ENCODE measurements at places on chromosomes 7 and 10.

GRCh38 chr10:129417870-129418269 lies 49.2 kb upstream of the MGMT start:
- ATAC-seq = no peak

- peak; percentile 75 for ATAC-seq
Observed at GRCh38 chr10:77872151-77872946, 54.2 kb downstream of the DLG5 start.

DNA sequence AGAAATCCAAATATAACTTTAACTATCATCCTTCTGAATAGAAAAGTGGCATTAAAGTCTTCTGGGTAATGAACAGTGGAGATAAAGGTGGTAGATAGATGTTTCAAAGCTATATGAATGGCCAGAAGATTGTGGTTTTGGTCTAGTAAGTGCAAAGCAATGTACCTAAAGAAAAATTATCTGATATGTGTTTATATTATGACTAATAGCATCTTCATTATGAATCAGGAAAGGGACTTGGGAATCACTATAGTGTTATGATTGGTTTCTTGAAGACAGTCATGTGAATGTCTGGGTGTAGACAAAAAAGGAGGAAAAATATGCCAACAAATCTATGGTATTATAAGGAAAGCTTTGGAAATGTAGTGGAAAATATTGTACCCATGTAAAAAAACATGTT lies 3.0 kb downstream of the ZNF518A start:
- ATAC-seq = no peak

GRCh38 chr7:157625973-157626742 lies 289.4 kb downstream of the DNAJB6 start:
- ATAC-seq = no peak

DNA sequence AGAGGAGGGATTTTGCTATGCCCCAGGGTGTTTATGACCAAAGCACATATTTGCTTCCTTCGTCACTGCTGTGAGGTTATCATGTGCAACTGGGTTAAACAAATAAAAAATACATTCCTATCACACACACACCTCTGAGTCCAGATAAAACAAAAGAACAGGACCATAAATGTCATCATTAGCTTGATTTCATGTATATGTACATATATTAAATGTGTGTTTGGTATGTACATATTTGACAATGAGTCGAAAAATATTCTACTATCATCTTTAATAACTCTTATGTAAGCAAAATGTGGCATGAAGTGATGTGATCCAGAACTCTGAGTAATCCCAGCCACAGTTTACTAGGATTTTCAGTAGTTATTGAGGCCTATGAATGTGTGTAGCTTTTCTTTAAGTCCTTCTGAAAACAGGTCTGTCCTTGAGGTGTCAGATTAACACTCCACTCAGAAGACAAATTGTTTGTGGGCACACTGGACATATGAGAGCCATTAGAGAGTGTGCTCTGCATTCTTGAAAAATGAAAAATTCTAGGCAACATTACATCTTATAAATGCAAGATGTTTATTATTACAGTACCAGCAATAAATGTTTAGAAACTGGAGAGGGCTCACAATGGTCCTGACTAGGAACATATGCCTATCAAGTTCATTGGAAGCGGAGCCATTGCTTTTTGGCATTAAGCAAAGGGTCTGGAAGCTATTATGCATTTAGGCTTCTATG lies 335.1 kb upstream of the SEMA3A start:
- peak; percentile 66 for ATAC-seq

DNA sequence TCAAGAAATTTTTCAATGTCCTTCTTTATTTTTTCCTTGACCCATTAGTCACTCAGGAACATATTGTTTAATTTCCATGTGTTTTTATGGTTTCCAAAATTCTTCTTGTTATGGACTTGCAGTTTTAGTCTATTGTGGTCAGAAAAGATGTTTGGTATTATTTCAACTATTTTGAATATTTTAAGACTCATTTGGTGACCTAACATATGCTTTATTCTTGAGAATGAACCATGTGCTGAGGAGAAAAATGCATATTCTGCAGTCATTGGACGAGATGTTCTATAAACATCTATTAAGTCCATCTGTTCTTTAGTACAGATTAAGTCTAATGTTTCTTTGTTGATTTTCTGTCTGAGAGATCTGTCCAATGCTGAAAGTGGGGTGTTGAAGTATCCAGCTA lies 42.3 kb upstream of the MDFIC start:
- no peak for ATAC-seq

DNA sequence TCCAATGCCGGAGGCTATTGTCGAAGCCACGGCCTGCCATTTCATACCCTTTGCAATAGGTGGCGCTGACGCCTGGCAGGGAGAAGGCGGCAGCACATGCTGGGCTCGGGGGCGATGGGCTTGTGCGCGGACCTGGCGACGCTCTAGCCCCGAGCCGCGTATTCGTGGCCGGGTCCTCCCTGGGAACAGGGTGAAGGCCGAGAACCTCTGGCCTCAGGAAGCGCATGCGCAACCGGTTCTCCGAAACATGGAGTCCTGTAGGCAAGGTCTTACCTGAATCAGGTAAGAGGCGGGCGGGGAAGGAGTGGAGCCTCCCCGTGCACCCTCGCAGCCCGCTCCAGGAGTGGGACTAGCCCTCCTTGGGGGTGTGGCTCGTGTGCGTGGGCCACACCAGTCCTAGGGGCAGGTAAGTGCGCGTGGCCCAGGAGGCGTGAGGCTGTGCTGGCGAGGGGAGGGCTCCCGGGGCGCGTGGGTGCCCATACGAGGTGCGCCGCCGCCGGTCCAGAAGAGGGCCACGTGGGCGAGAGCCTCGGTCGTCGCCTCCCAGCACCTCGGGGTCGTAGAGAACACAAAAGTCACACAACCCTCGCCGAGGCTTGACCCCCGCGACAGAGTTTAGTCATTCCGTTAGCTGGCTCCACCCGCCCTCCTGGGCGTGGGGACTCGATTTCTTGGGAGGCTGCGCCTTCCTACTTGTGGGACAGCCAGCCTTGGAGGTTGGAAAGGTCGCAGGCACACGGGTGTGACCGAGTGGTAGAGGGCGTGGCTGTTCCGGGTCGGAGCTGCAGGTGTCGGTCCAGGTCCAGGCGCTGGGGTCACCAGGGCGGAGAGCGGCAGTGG lies 5.6 kb upstream of the MEST start:
- peak; percentile 8 for ATAC-seq

DNA sequence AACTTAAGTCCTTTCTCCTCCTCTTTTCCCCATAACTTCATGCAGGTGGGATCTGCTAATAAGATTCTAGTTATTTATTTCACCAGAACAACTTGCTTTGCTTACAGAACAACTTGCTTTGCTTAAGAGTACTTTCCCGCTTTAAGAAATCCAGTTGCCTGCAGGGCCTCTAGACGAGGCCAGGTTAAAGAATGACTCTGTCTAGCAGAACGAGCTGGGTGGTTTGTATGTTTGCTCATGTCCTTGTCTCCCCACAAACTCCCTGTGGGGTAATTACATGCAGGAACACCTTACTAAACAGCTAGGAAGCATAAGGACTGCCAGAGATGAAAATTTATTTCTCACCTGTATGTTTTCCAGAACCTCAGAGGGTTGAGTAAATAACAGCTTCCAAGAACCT lies 8.8 kb upstream of the FZD8 start:
- no peak for ATAC-seq
